ENCODE measurements at places on chromosomes 16 and 17.

DNA sequence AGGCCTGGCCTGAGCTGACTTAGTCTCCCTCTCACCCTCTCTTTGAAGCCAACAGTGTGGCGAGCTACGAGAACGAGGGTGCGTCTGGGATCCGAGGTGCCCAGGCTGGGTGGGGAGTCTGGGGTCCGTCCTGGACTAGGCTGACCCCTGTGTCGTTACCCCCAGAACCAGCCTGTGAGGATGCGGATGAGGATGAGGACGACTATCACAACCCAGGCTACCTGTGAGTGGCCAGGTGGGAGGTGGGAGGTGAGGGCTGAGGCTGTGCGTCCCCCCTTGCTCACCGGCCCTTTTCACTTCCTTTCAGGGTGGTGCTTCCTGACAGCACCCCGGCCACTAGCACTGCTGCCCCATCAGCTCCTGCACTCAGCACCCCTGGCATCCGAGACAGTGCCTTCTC, 1.6 kb downstream of the LAT start:
- no peak for DNase-seq

GRCh38 chr17:39018267-39019134, 51.3 kb upstream of the FBXO47 start:
- no peak for DNase-seq

- no peak for DNase-seq
Measured at GRCh38 chr17:41777157-41777573, 9.3 kb downstream of the JUP start.

DNA sequence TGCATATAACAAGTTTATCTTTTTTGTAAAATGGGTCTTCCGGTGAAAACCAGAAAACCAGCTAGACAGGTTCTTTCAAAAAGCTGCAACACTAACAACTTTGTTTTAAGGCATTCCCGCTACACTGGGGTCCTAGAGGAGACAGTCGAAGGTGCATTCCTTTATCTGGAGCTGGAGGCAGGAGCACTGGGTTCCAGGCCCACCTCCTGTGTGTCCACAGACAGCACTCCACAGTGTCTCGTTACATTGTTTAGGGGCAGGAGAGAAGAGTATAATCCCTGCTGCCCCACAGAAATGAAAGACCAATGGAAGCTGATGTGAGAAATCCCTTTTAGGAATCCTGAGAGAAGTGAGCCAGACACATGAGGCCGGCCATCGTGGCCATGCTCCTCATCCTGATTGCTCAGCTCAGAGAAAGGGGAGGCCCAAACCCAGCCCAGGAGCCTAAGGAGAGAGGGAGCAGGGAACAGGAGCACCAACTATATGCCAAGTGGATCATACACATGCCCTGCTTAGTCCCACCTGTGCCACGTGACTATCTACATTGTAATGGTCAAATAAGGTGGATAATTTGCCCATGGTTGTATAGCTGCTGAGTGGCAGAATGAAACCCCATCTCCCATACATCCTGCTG, 59.5 kb downstream of the CCDC182 start:
- DNase-seq = no peak

DNA sequence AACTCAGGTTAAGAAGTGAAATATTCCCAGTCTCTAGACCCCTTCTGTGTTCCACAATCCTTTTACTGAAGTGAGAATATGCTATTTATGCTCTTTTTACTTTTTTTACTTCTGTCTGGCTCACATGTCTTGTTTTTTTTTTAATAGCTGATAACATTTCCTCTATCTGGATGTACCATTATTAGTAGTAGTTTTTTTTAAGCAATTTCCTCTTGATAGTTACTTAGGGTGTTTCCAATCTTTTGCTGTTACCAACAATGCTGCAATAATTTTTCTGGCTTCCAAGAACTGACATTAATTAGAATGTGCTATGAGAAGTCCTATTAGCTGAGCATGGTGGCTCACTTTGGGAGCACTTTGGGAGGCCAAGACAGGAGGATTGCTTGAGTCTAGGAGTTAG, 32.0 kb downstream of the KSR1 start:
- no peak for DNase-seq

GRCh38 chr16:66858740-66859396, 14.7 kb downstream of the CA7 start:
- no peak for DNase-seq

- DNase-seq = no peak
Measured at GRCh38 chr16:3638916-3639644, 15.4 kb upstream of the DNASE1 start.

DNA sequence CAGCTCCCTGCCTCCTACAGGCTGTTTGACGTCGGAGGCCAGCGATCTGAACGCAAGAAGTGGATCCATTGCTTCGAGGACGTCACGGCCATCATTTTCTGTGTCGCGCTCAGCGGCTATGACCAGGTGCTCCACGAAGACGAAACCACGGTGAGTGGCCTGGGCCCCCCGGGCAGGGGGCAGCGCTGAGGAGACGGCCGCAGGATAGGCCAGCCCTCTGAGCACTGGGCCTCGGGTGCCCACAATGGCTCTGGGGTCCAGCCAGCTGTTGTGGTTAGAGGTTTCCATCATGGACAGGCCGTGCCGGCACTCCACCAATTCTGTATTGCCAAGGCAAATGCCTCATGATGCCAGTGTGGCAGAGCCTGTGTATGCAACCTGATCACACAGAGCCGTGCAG, 88.6 kb downstream of the AMFR start:
- DNase-seq = no peak

GRCh38 chr16:46737621-46738214, 10.4 kb downstream of the MYLK3 start:
- no peak for DNase-seq

Measured in non-pigmented ciliary epithelial cell (primary cell).